Fibroblast of skin of right biceps (primary cell): ENCODE measurements at places on chromosomes 12 and 14.

- no peak for DNase-seq
Measured at GRCh38 chr12:76962099-76962498, 83.3 kb upstream of the CSRP2 start.

- no peak for DNase-seq
Measured at GRCh38 chr14:34119107-34119858, 168.4 kb upstream of the EGLN3 start.

GRCh38 chr12:19036673-19037357, 92.7 kb upstream of the PLEKHA5 start:
- DNase-seq: no peak

DNA sequence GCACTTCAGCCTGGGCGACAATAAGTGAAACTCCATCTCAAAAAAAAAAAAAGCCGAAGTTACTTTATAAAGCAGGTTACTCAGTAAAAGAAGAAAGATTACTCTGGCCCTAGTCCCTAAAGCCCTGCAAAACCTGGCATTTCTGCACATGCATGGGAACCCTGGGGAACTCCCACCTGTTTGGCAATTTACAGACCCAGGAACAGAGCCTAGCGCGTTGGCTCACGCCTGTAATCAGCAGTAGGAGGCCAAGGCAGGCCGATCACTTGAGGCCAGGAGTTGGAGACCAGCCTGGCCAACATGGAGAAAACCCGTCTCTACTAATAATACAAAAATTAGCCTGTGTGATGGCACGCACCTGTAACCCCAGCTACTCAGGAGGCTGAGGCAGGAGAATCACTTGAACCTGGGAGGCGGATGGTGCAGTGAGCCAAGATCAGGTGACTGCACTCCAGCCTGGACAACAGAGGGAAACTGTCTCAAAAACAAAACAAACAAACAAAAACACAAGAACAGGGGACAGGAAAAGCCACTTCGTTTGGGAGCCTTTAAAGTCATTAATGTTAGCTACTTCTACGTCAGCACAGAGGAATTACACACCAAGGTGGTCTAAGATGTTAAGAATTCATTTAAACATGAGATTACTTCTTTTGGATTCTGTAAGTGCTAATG, 34.1 kb upstream of the SPTSSA start:
- no peak for DNase-seq
